ENCODE measurements at places on chromosomes 16 and 17. TPM values are rescaled to one million over a fixed set of nuclear protein-coding genes. Genes with fewer than 3 reads are reported as not detected.

PRSS21 gene
- not detected for total RNA-seq

DNA sequence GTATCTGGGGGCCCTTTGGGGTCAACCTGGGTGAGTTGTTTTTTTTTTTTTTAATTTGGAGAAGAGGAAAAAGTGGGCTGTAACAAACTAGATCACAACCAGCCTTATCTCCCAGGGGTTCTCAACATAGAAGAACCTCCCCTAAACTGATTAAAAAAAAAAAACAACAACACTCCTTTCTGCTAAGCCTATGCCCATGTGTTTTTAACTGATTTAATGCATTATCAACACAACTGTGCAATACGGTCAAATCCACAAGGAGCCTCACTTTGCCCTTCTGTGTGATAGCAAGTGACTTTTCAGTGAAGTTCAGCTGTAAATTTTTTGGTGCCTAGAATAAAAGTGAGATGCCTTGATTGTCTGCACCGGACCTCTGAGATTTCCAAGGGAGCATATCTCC lies 646 bp downstream of the MYH11 start:
- peaks cover 59% of the 10 kb centered on the region for H3K27me3 ChIP-seq
- DNase-seq: no peak
- peaks cover 17% of the 10 kb centered on the region for H3K4me1 ChIP-seq
- peak overlapping the region; percentile 62 for H3K4me3 ChIP-seq
- H3K27ac ChIP-seq: no peak overlapping the region

CDH3 gene
- 0.08 TPM for total RNA-seq

- H3K4me1 ChIP-seq: no peaks in the 10 kb centered on the region
- H3K27me3 ChIP-seq: peaks cover 13% of the 10 kb centered on the region
- no peak for DNase-seq
- no peak overlapping the region for H3K4me3 ChIP-seq
- H3K36me3 ChIP-seq: no peaks in the 10 kb centered on the region
Observed at GRCh38 chr16:55775857-55776256, 57.0 kb downstream of the CES1 start.

GRCh38 chr17:27499451-27500265 lies 43.4 kb downstream of the KSR1 start:
- no peak overlapping the region for H3K27ac ChIP-seq
- H3K27me3 ChIP-seq: no peaks in the 10 kb centered on the region
- H3K4me3 ChIP-seq: no peak overlapping the region
- H3K4me1 ChIP-seq: peaks cover 40% of the 10 kb centered on the region
- DNase-seq: no peak
- H3K36me3 ChIP-seq: no peaks in the 10 kb centered on the region

Measured in left ventricle myocardium inferior (tissue), 1 donor.